Stimulated activated CD8-positive, alpha-beta memory T cell treated with anti-CD3 and anti-CD28 coated beads, Interleukin-4, amount 100 ng/mL, for 1 hour (primary cell): ENCODE measurements at places on chromosomes 6 and 20.

GRCh38 chr6:106272287-106272686 lies 53.3 kb downstream of the ATG5 start:
- no peak for DNase-seq

GRCh38 chr20:25147716-25148115 lies 47.8 kb upstream of the ENTPD6 start:
- no peak for DNase-seq

DNA sequence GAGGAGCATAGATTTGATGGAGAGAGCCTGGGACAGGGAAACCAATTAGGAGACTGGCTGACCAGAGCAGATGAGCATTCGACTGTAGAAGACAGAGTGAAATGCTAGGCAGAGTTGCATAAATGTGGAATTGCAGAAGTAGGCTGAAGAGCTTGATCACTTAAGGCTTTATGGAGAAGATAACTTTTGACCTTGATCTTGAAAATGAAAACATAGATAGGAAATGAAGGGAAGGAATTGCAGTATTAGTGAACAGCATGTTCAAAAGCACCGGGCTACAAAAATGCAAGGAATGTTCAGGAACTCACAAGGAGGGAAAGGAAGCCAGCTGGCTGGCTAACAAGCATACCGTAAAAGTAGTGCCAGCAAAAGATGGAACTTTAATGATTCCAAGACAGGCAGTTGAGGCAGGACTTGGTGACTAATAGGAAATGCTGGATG lies 20.5 kb upstream of the LTV1 start:
- DNase-seq = no peak

DNA sequence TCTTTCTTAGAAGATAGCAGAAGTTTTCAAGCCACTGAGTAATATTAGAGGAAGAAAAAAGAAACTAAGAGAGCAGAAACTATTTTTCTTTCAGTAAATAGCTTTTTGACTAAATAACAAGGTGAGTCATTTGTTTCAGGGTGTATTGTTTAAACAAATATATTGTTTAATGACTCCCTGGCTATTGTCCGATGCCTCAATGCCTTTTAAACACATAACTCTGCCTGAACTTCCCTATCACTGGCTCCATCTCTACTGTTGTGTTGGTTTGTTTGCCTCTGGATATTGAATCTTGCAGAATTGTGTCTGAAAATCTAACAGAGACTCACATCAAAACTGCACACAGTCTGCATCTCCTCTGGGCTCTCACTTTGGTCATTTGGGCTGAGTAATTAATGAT lies 19.6 kb upstream of the CLIC5 start:
- DNase-seq = no peak

DNA sequence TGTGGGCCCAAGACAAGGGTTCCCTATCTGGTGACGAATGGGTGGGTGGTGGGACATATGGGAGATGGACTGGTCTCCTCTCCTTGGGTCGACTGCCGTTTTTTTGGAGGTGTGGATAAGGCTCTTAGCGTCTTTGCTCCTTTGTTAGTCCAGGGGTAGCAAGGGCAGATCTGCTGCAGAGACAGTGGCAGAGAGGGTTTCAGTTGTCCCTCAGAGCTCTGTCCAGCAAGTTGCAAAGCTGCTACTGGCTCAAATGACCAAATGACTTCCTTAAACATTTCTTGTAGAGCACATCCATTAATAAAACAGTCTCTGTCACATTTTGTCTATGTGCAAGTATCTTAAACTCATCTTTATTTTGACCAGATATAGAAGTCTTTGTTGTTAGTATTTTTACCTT lies 508.0 kb upstream of the ADGRB3 start:
- DNase-seq = no peak

- no peak for DNase-seq
Measured at GRCh38 chr6:38725414-38726183, 10.5 kb downstream of the DNAH8 start.

DNA sequence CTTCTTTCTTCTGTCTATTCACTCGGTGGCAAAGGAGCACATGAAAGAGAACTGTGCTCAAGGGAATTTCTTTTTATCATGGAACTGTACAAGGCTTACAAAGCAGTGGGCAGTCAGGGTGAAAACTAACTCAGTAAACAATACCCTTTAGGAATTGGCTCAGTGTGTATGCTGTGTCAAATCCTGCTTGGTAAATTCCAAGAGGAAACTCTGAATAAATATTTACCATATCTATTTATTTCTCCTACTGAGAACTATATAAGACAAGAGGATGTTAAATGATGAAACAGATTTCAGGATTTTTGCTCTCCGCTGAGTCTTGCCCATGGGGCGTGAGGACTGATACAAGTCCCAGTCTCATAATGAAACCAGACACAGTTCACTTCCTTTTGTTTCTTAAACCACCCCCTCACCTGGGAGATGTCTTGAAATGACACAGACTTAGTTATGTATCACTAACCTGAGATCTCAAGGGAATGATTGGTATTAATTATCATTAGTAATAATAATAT lies 188.8 kb downstream of the BACH2 start:
- DNase-seq = no peak

DNA sequence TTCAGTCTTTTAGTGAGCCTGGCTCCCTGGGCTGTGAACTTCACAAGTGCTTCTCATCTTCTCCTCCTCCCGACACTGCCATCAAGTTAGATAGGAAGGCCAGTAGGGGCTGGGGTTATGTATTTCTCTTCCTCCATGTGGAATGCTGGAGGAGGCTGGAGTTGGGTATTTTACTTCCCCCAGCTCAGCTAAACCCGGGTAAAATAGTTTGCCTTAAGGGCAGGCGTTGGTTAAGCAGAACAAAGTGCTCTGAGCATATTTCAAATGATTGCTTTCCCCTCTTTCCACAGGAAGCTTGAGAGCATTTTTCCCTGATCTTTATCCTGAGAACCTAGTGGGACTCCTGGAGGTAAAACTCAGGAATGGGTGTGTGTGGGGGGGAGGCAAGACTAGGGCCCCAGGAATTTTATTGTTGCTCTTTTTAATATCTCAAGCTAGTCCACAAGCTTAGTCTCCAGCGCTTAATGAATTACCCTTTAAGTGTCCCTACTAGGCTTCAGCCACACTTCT lies 16.9 kb upstream of the SUPT3H start:
- DNase-seq = no peak

DNA sequence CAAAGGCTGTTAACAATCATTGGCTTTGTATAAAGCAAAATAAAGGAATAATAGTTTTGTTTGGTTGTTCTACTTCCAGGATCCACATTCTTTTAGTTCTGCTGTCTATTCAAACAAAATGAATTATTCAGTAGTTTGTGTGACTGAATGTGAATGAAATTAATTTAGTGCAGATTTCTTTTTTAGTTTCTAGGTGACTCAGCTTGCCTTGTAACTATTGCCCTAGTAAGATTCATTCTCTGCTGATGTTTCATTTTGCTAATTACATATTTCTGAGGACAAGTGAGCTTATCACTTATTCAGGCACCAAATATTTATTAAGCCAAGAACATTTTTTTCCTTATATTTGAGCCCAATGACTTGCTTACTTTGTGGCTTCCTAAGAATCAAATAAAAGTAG lies 46.5 kb upstream of the RIPOR2 start:
- no peak for DNase-seq

GRCh38 chr6:30781743-30782424 lies 37.5 kb upstream of the IER3 start:
- DNase-seq = no peak

DNA sequence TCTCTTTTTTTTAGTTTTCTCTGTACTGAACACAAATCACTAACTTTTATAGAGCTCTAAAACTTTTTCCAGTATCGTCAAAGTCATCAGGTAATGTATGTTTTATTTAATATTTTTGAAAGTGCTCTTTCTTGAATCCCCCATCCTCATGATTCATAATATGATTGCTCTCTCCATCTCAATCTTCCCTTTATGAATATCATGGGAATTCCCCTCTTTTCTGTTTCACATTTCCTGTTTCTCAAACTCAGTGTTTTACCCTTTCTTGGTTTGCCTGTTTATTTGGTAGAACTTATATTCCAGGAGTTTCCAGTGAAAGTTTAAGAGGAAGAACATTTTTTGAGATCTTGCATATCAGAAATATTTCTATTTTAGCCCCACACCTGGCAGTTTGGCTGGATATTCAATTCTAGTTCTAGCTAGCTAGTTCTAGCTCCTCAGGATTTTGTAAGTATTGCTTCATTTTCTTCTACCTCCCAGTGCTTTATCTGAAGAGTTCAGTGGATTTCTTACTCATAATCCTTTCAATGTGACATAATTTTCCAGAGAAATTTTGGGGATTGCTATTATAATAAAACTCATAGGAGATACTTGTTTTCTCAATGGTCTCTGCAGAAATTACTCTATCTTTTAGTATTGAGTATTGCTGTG lies 6.1 kb upstream of the C6orf58 start:
- DNase-seq = no peak

GRCh38 chr6:130382872-130383490 lies 17.2 kb downstream of the TMEM200A start:
- DNase-seq = no peak

DNA sequence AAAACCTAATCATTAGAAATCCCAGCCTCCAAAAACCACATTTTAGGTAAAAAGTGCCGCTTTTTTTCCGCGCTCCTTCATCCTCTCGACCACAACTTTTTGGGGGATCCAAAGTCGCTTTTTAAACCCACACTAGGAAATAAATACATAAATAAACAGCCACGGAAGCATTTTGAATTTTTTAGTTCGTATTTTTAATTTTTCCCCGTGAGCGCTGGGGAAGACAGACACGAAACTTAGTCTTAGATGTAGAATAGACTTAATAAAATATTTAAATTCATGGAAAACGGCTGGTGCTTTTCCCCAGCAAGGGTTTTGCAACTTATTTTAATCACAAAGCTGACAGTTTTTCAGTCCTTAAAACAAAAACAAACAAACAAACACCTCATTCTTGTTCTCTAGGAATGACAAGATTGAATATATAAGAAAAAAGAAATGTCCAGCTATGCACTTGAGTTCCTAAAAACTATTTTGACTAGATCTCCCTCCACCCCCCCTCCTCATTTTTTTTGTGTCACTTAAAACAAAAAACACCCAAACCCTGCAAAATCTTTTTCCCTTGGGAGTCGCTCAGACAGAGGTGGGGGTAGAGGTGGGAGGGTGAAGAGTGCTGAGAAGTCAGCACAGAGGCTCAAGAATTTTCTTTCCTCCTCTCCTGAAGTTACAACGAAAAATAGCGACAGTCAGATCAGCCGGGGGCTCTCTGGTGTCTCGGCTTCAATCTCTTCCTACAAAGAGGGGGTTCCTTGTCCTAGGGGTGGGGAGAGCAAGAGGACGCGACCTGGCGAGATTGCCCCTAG lies 43.4 kb upstream of the SUPT3H start:
- DNase-seq = no peak

DNA sequence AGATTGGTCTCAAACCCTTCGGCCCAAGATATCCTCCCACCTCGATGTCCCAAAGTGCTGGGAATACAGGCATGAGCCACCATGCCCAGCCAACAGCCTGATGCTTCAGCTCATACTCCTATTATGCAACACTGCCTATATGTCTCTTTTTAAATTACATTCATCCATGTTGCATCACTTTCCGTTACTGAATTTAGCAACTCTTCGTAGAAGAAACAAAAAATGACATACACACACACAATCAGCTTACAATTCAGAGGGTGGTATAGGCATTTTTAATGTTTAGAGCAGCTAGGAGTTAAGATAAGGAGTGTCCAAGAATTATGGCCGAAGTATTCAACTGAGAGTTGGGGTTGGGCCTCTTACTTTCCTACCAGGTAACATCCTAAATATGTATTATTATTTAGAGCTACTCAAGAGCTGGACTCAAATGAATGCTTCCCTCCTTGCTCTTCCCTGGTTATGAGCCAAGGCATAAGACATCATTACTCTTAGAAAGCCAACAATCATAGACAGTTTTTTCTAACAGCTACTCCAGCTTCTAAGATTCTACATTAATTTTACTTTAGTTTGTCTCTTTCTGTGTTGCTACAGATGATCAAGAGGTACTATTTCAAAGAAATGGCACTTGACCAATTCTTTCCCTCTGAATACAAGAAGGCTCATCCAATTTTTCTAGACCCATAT lies 62.0 kb upstream of the BMP5 start:
- DNase-seq = no peak

DNA sequence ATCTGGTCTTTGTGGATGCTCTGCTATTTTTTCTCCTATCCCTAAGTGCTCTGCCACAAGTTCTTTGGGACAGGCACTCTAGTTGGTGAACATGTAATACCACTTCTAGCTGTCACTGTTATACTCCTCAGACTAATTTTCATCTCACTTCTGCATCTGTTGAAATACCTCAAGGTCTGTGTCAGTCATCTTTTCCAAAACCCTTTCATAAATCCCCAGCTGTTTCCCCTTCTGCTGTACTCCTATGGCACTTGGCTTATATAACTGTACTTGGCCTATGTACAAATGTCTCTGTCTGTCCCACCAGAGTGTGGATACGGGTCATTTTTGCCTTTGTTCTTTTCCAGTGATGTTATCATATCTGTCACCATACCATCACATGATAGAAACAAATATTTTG lies 124.2 kb downstream of the FHL5 start:
- DNase-seq = no peak

GRCh38 chr6:67883500-67884366 lies 751.3 kb upstream of the ADGRB3 start:
- no peak for DNase-seq

- DNase-seq = peak; percentile 35
Measured at GRCh38 chr20:41003143-41003935, 25.3 kb upstream of the TOP1 start.

DNA sequence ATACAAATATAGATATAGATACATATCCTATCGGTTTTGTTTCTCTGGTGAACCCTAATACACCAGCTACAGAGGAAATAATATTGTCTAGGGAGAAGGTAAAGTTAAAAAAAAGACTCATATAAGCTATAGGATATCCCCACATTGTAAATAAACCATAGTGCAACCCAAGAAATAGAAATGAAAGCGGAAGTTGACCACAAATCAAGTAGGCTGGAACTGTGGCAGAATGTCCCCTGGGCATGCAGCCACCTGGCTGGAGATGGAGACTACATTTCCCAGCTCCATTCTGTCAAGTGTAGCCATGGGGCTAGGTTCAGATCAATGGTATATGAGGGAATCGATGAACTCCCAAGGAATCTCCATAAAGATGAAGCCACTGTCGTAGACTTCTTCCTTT lies 70.1 kb upstream of the RPS6KA2 start:
- no peak for DNase-seq

- DNase-seq = no peak
Measured at GRCh38 chr6:89787660-89788328, 31.8 kb downstream of the MDN1 start.

DNA sequence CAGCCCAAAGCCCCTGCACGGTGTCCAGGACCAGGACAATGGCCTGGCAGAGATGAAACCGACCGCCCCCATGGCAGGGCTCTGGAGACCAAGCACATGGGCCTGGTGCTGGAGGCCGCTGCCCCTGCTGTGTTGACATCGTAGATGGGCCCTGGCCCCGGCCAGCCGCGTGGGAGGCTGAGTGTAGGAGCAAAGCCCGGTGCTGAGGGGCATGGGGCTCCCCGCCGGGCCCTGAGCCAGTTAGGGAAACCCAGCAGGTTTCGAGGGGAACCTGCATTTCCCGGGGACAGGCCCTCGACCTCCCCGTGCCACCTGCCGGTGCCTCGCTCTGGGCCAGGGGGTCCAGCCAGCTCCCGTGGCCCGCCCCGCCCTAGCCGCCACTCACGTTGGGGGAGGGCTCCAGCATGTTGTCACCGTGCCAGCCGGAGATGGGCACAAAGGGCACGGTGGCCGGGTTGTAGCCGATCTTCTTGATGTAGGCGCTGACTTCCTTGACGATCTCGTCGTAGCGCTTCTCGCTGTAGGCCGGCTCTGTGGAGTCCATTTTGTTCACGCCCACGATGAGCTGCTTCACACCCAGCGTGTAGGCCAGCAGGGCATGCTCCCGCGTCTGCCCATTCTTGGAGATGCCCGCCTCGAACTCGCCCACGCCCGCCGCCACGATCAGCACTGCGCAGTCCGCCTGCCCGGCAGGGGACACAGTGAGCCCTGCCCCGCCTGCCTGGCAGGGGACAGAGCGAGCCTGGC lies 4.3 kb downstream of the EEF1A2 start:
- no peak for DNase-seq
